ENCODE measurements at places on chromosomes 11 and 22.
A peak's percentile ranks its signal among the peaks of the same experiment; 100 is the strongest.

- no peak for DNase-seq
Measured at GRCh38 chr11:27858866-27859265, 158.6 kb upstream of the BDNF start.

DNA sequence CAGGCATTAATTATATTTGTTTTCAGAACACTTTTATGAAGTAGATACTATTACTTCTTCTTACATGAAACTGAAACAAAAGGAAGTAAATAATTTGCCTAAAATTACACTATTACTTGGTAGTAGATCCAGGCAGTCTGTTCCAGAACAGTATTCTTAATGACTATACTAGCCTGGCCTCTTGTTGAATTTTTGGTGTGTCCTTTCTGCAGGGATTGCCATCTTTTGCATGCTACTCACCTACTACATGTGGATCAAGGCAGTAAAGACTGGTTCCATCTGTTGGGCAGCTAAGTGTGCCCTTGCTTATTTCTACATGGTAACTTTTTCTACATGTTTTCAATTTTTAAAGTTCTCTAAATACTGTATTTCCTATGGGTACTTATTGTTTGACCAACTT is 12.8 kb downstream of the STT3A start:
- DNase-seq: no peak

DNA sequence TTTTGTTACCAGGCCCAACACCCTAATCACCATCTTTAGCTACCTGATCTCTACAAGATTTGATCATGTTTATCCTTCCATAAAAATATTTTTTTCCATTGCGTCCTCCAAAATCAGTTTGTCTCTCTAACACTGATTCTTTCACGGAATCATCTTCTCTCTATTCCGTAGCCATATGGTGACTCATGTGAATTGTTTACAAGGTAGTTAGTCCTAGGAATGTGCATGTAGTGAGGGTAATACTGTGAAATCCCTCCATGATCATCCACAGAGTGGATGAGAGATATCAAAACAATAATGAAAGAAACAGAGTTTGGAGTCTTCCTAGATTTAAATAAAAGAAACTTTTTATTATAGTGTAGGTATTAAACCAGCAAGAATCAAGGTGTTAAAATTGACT is 230.2 kb downstream of the METTL15 start:
- DNase-seq: peak; percentile 7

- no peak for DNase-seq
Measured at GRCh38 chr11:69530278-69531070, 49.0 kb downstream of the LINC01488 start.

GRCh38 chr11:72573855-72574445 is 100.3 kb downstream of the PDE2A start:
- no peak for DNase-seq

GRCh38 chr11:133318221-133318620 is 214.1 kb downstream of the OPCML start:
- no peak for DNase-seq

DNA sequence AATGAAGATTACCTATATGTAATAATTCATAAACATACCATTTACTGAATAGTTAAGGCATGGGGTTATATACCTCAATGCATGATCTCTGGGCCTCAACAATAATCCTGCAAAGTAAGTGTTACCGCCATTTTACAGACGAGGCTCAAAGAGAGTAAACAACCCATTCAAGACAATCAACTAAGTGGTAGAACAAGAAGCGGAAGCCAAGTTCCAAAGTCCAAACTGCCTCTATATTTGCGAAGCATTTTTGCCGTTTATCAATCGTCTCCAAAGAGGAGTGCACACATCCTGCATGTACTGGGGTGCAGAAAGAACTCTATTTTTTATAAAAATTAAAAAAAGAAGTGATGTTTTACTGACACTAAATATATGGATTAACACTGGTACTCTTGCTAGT is 27.5 kb upstream of the P4HA3 start:
- DNase-seq: no peak

DNA sequence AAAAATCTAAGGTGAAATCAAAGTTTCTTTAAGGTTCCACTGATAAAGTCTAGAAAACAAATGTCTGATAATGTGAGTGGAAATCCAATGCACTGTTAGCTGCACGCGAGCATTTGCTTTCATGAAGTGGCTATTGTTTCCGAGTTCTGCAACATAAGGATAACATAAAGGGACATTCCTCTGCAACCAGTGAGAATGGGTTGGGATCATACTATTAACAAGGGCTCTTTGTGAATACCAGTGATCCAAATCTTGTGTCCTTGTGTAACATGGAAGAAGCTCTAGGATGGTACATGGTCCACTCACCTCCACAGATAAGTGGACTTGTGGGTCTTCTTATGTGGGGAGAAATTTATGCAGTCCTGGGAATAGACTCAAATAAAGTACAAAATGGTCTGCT is 24.6 kb downstream of the APIP start:
- DNase-seq: no peak

GRCh38 chr22:40540265-40540664 is 96.3 kb downstream of the MRTFA start:
- DNase-seq: no peak

GRCh38 chr11:72189455-72190250 is 2.3 kb upstream of the FOLR1 start:
- no peak for DNase-seq

GRCh38 chr11:15851051-15851498 is 505.3 kb downstream of the SOX6 start:
- DNase-seq: no peak

GRCh38 chr11:116981266-116981885 is 116.9 kb downstream of the SIK3 start:
- DNase-seq: peak; percentile 15

- DNase-seq: peak; percentile 47
Measured at GRCh38 chr11:92226331-92227229, 2.0 kb downstream of the FAT3 start.

- no peak for DNase-seq
Measured at GRCh38 chr11:57650739-57651090, 1.0 kb upstream of the YPEL4 start.

- DNase-seq: no peak
Measured at GRCh38 chr11:131723088-131723487, 352.7 kb downstream of the NTM start.

DNA sequence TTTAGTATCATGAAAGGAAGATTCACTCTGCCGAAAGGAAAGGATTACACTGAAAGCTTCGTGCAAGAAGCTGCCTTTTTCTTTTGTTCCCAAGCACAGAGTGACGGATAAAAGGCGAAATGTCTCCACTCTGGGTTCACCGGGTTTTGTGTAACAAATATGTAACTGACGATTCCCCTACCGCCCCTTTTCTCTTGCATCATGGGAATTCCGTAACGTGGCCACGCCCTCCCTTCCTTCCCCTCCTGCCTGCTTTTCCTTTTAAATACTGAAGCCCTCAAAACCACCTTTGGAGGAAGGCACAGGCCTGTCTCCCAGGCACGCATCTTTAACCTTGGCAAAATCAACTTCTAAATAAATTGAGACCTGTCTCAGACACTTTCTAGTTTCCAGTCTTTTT is 16.4 kb upstream of the TESMIN start:
- no peak for DNase-seq

GRCh38 chr11:94449437-94449836 is 44.2 kb downstream of the MRE11 start:
- DNase-seq: peak; percentile 67

DNA sequence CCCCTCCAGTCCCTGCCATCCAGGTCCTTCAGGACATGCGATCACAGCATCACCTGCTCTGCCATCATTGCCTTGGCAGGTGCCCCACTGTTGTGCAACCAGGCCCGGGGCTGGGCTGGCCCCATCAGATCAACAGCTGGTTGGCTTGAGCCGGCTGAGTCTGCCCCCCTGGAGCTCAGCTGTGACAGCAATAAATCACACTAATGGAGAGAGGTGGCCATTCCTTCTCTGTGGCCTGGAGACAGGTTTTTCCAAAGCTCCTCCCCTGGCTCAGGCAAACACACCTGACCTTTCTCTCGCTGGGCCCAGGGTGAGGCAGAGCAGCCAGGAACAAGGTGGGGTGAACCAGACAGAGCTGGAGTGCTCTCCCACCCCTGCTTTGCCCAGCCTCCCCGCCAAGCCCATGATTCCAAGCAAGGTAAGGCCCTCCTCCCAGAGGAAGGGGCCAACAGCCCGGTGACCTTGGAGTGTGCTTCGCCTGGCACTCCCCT is 8.9 kb upstream of the FXYD2 start:
- DNase-seq: no peak

GRCh38 chr11:122177238-122177637 is 61.2 kb upstream of the BLID start:
- no peak for DNase-seq

- DNase-seq: no peak
Measured at GRCh38 chr11:122803716-122804115, 34.6 kb upstream of the CRTAM start.

GRCh38 chr11:26109658-26110368 is 222.1 kb upstream of the ANO3 start:
- no peak for DNase-seq

GRCh38 chr22:40441761-40442390 is 71.5 kb downstream of the SGSM3 start:
- DNase-seq: no peak

GRCh38 chr11:119989159-119989821 is 148.6 kb downstream of the TRIM29 start:
- no peak for DNase-seq

DNA sequence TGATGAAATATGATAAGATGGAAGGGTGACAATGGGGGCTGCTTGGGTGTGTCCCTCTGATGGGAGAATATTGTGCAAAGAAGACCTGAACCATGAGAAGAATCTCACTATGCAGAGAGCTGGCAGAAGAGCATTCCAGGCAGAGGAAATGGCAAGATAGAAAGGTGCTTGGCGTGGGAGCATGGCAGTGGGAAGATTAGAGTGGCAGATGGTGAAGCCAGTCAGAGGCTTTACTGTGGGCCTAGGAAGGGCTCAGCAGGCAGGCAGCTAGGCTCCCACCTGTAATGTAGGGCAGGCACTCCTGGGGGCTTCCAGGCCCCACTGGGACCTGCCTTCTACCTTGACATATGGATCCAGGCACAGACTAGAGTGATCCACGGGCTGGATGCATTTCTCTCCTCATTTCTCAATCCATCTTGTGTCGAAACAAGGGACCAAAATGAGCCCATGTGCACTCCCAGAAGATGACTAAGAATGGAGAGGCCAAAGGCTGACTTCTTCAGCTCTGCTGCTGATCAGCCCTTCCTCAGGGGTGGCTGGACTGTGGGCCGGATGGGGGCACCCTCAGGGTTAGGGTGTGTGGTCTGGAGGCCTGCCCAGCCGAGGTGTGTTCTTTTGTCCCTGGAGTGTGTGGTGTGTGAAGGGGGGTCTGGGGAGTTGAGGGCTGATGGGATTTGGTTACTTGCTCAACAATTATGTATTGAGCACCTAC is 88.3 kb downstream of the TSPAN18 start:
- peak; percentile 28 for DNase-seq

DNA sequence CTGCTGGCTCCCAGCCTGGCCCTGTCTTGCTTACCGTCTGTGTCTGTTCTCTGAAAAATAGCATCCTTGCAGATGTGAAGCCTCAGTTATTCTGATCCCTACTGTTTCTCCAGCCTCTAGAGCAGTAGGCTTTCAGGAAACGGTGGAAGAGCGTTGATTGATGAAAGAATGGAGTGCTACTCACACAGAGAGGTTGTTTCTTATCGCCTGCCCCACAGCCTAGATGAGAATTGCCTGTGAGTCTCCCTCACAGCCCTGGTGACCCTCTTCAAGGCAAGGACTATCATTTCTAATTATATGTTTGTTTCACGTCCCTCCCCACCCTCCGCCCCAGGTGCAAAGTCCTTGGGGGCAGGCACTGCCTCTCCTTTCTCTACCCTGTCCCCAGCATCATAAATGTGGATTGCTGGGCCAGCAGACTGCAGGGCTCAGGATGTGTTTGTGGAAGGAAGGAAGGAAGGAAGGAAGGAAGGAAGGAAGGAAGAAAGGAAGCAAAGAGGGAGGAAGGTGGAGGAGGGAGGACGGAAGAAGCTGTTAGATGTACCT is 575.3 kb upstream of the B3GAT1 start:
- no peak for DNase-seq

DNA sequence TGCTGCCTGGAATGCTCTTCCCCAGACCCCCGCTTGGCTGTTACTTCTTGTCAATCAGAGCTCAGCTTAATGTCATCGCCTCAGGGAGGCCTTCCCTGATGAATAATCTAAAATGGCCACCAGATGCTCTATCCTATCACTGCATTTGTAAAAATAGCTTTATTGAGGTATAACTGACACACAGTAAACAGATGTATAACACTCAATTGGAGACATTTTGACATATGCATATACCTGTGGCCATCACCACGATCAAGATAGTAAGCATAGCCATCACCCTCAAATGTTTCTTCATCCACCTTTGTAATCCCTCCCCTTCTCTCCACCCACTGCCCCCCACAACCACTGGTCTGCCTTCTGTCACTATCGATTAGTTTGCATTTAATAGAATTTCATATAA is 36.6 kb upstream of the NECTIN1 start:
- no peak for DNase-seq

DNA sequence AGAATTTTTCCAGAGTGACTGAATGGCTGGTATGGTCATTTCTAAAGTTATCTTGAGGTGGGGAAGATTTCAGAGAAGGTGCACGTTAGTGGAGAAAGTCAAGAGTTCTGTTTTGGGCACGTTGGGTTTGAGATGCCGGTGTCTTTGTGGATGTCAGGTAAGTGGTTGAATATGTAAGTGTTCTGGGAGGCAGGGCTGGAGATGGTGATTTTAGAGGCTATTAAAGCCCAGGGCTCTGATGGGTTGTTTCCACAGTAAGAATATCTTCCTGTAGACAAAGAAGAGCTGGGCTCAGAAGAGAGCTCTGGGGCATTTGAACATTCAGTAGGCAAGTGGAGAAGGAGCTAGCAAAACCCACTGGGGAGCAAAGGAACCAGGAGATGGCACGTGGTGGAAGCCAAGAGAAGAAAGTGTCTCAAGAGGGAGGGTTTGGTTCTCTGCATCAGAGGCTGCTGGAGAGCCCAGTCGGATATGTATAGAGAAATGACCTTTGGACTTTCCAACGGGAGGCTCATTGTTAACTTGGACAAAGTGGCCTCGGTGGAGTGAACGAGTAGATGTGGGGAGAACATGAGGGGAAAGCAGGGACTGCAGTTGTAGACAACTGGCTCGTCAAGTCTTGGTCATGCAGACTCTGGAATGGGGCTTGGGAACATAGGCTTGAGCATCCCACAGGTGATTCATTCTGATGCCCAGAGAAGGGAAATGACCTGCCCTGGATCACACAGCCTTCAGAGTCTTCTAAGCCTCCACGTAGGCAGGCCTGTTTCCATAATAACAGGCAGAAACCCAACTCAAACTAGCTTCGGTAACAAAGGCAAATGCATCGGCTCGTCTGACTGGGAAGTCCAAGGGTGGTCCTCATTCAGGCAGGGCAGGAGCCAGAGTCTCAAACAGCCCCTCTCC is 98.4 kb upstream of the PARVA start:
- DNase-seq: no peak
